IPS DF 19.7 (cell line): ENCODE measurements at places on chromosomes 6 and 20.

DNA sequence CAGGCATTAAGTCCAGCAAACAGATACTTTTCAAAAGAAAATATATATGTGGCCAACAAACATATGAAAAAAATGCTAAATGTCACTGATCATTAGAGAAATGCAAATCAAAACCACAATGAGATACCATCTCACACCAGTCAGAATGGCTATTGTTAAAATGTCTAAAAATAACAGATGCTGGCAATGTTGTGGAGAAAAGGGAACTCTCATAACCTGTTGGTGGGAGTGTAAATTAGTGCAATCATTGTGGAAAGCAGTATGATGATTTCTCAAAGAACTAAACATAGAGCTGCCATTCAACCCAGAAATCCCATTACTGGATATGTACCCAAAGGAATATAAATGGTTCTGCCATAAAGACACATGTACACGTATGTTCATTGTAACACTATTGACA is 20.6 kb downstream of the KCNQ5 start:
- DNase-seq = no peak

- no peak for DNase-seq
Observed at GRCh38 chr6:71334768-71335167, 46.2 kb downstream of the OGFRL1 start.

GRCh38 chr6:89121934-89122333 is 4.1 kb upstream of the SRSF12 start:
- DNase-seq = no peak

DNA sequence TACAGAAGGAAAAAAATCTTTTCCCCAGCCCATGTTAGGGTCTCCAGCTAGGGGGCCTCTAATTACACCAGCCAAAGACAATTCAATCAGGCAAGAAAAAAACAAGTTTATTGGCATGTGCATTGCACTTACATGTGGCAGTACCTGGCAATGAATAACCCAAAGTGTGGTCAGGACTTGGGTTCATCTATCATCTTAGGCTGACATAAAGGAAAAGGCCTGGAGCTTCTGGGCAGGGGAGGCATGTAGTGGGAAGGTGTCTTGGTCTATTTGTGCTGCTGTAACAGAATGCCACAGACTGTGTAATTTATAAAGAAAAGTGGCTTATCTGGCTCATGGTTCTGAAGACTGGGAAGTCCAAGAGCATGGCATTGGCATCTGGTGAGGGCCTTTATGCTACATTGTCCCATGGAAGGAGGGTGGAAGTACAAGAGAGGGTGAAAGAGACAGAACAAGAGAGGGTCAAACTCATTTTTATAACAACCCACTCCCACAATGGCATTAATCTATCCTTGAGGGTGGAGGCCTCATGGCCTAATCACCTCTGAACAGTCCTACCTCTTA is 4.4 kb upstream of the PYGB start:
- DNase-seq = no peak

GRCh38 chr20:917416-917815 is 1.3 kb upstream of the ANGPT4 start:
- no peak for DNase-seq

- no peak for DNase-seq
Observed at GRCh38 chr6:63923139-63923739, 287.6 kb downstream of the PHF3 start.

- DNase-seq = no peak
Observed at GRCh38 chr6:138028893-138029292, 78.3 kb downstream of the PERP start.

- no peak for DNase-seq
Observed at GRCh38 chr20:45974896-45975565, 3.0 kb upstream of the ZNF335 start.

- no peak for DNase-seq
Observed at GRCh38 chr6:155909710-155910109, 454.1 kb upstream of the NOX3 start.

DNA sequence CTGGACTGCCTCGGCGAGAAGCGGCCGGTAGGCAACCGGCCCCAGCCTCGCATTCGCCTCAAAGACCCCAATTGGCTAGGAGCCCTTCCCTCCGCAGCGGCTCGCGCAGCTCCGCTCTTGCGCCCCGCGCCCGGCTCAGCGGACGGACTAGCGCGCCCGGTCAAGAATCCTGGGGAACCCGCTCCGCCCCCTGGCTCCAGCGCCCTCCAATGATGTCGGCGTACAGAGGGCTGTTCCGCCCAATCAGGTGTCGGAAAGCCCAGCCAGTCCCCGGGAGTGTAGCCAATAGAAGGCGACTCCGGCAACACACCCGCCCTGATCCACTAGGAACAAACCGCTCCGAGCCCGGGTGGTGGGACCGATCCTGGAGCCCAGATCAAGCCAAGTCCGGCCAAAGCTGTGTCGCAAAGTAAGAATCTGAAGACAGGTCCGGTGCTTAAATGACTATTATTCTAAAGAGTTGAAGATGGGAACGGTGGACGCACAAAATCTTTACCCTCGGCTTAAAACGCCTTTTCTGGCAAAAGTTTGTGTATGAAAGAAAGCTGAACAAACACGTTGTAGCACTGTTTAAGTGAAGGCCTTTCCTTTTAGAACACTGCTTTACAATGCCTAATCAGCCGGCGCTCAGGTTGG is 132.2 kb downstream of the OGFRL1 start:
- DNase-seq = peak; percentile 75

GRCh38 chr20:55667024-55667423 is 338.3 kb downstream of the CBLN4 start:
- no peak for DNase-seq

GRCh38 chr20:53805895-53806384 is 212.3 kb upstream of the ZNF217 start:
- no peak for DNase-seq

GRCh38 chr6:33717934-33718455 is 6.5 kb upstream of the UQCC2 start:
- DNase-seq = no peak

DNA sequence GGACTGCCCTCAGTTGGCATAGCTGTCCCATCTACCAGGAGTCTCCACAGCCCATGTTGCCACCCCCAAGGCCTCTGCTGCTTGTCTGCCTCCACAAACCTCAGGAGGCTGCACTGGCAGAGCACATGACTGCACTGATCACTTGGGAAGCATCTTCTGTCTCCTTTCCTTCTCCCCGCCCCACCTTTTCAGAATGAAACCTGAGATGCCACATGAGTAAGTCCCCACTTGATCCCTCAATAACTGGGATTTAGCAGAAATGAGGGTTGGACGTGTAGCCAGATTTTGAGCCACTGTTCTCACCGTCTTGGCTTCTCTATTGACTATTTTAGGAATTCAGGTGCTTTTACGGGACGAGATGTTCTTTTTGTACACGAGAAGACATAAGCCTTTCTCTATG is 328.4 kb downstream of the CDC5L start:
- DNase-seq = no peak

DNA sequence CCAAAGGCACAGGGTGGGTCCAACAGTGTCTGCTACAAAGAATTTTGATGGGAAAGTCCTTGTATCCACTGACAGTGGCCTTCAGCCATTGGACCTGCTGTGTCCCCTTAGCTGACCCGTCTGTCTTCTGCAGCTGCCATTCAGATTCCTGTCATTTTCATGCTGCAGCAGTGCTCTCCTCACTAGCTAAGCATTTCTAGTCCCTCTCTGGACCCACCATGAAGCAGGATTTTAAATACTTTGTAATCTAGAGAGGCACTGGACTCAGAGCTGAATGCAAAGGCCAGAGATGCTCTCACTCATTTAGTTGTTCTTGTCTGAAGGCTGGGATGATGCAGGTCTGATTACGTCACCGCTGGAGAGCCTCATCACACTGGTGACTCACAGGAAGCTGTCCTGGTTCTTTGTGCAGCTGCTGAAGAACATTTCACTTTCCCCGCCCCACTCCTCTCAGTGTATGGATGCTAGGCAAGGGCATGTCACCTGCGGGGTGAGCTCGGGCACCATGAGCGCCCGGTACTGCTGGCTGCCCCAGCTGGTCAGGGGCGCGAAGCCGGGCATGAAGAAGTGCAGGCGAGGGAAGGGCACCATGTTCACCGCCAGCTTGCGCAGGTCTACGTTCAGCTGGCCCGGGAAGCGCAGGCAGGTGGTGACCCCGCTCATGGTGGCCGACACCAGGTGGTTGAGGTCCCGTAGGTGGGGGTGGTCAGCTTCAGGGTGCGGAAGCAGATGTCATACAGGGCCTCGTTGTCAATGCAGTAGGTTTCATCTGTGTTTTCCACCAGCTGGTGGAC is 19.4 kb upstream of the TUBB2A start:
- no peak for DNase-seq

GRCh38 chr6:38012573-38012972 is 193.0 kb downstream of the ZFAND3 start:
- no peak for DNase-seq

GRCh38 chr6:103062136-103062535 is 1668.6 kb downstream of the GRIK2 start:
- no peak for DNase-seq

- DNase-seq = no peak
Observed at GRCh38 chr20:62607366-62608217, 34.7 kb upstream of the SLCO4A1 start.

DNA sequence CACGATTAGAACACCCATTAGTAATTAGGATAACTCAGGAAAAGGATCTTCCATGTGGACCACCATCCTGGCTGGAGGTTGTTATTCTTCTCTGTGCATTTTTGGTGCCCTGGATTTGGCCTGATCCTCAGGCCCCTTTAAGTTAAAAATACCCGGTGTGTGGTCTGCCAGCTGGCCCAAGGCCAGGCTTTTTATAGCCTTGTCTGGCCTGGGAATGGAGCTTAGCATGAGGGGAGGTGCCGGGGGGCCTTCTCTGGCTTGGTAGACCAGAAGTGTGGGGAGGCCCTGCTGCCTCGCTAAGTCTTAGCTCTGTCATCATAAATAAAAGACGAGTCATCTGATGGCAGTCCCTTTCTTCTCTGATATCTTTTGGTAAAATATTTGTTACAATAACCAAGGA is 71.4 kb downstream of the ARID1B start:
- no peak for DNase-seq

GRCh38 chr20:53142225-53143127 is 170.3 kb downstream of the TSHZ2 start:
- no peak for DNase-seq

GRCh38 chr6:122806291-122806690 is 17.2 kb downstream of the SMPDL3A start:
- DNase-seq = no peak

DNA sequence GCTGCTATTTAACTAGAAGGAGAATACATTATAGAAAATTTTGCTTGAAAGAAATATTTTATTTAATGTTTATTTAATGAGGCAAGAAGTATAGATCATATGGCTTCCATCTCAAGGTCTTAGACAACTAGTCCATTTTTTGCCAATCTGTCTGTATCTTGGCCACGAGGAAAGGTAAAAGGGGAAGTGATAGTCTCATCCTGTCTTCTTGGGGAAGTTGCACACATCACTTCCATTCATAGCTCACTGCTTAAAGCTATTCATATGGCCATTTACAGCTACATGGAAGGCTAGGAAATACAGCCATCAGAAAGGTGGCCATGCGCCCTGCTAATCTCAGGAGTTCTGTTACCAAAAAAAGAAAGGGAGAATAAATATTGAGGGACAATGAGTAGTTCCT is 50.8 kb downstream of the METTL24 start:
- no peak for DNase-seq

GRCh38 chr6:89050155-89050554 is 30.4 kb upstream of the PNRC1 start:
- no peak for DNase-seq

DNA sequence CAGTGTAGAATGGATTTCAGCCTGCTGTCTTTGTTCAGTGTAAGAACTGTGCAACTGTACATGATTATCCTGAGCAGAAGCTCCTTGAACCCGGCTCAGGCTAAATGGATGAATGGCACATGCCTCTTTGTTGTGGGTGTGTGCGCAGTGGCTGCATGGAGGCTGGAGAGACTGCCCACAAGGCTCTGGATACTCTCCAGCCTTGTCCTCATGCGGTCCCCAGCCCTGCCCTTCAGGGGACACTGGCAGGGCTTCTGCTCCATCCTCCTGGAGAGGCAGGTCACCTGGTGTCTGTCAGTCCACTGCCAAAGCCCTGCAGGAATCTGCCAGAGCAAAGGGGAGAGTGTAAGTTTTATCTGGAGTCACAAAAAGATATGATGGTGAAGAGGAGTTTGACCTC is 241.7 kb upstream of the EXOC2 start:
- DNase-seq = no peak

DNA sequence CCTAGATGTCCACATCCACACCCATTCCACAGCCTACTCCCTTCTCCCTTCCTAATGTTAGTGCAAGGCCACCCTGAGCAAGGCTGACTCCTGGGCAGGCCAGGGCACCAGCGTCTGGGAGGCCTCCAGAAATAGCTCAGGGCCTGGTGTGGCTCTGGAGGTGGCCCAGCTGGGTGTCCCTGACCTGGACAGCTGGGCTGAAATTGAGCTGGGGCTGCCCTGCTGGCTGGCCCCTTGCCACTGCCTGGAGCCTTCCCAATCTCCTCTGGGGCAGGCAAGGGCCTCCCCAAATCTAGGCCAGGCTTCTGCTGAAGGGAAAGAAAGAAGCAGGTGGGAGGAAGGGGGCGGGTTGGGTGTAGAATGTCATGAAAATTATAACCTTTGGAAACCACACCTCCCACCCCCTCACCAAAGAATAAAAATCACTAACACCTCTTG is 2.1 kb downstream of the FAM110A start:
- no peak for DNase-seq

DNA sequence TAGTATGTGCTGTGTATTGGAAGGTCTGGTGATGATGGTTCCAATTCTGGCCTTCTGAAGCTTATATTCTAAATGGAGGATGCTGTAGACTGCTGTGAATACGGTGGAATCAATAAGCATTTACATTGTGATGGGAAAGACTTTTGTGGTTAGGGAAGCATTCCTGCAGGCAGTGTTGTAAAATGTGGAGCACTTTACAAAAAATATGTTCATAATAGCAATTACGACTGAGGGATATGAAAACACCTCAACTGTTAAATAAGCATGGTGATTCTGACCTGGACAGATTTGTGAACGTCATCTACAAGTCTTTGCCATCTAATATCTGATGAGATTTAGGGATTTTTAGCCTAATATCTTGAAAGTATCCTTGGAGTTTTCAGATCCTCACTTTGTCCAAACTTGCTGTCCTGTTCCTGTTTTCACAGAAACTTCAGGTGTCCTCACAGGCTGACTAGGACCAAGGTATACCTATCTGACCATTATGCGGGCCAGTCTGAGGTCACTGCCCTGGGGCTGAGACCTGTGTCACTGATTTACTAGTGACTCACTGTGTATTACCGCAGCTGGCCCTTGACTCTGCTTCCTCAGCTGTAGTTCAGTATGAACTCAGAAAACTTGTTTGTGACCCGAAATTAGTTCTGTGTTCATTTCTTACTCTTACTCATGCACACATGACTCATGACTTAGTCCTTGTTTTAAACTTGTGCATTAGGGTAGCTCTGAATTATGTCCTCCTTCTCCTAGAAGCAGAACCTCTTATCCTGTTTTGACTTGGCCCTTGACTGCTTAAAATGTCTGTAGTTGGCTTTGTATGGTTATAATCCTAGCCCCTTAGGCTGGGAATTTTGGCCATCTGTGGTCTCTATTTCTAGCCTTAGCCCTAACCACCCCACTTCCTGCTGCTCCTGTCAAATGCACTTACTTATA is 343.0 kb downstream of the CDKAL1 start:
- no peak for DNase-seq
